ENCODE measurements at places on chromosomes 2 and 18.
A peak's percentile ranks its signal among the peaks of the same experiment; 100 is the strongest.

GRCh38 chr2:225434014-225434413, 34.5 kb downstream of the NYAP2 start:
- DNase-seq = no peak

DNA sequence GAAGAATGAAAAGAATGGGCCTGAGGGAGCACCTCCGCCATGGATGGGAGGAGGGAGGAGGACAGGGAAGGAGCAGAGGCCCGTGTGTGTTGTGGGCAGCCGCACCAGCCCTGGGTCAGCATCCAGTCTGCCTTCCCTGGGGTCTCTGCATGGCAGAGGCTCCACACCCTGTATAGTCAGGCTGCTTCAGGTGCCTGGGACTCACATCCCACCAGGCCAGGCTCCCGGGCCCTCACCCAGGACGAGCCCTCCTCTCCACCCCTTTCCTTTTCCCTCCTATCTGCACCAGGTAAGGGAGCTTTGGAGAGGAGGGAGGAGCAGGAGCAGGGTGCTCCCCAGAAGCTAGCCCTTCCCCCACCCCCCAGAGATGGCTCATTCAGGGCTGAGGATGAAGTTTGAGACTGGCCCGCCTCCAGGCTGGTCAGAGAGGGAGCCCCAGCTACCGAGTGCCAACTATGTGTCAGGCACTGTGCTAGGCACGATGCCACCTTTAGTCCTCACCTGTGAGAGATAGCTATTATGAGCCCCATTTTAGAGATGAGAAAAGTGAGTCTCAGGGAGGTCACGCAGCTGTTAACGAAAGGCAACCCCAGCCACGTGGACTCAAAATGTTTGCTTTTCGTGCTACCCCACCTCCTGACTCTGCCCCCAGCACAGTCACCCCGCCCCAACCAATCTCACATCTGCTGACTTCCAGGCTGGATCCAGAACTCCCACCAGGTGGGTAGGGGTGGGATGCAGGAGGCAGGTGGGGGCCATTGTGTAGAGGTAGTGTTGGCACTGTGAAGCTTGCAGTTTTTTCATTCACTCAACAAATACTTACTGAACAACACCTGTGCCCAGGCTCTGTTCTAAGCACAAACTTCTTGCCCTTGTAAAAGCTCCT, 242.1 kb downstream of the DYSF start:
- DNase-seq = no peak

GRCh38 chr2:139194546-139194945, 414.4 kb upstream of the NXPH2 start:
- no peak for DNase-seq

DNA sequence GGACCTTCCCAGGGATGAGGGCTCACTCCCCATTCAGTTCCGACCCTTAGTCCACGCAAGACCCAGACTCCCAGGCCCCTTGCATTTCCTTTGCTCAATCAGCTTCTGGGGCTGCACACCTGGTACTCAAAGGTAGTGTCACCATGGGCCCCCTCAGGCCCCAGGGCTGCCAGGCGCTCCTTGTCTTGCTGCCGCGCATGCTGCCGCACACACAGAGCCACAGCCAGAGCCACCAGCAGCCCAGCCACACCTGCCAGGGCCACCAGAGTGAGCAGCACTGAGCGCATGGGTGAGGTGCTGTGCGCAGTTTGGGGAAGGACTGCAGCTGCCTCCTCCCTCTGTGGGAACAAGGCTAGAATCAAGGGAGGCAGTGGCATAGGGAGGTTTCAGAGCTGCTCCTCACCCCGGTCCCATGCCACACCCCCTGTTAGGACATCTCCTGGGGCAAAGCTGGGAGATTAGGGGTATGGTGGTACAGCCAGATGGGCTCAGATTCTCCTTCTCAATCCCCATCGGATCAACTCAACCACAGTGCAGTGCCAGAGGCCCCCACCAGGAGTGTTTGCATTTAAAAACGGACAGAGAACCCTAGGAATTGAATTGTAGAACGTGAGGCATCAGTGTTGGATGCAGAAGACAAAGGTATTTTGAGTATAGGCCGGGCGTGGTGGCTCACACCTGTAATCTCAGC, 11.3 kb downstream of the PTPRN start:
- DNase-seq = no peak

DNA sequence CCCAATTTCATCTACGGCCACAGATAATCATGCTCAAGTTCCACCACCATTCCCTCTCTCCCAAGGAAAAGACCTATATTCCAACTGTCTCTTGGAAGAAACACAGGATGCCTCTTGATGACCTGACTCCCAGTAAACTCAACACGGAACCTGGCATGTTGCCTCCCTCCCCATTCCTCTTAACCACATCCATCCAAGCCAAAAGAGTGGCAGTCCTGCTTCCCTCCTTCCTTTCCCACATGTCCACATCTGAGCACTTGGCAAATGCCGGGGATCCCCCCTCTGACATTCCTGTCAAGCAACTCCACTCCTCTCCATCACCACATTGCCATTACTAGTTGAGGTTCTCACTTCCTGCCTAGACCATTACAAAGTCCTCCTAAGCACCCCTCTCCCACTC, 49.4 kb downstream of the PID1 start:
- DNase-seq = no peak

- DNase-seq = no peak
Measured at GRCh38 chr2:190802626-190803209, 77.9 kb upstream of the GLS start.

- DNase-seq = no peak
Measured at GRCh38 chr2:54526226-54526879, 70.2 kb downstream of the SPTBN1 start.

DNA sequence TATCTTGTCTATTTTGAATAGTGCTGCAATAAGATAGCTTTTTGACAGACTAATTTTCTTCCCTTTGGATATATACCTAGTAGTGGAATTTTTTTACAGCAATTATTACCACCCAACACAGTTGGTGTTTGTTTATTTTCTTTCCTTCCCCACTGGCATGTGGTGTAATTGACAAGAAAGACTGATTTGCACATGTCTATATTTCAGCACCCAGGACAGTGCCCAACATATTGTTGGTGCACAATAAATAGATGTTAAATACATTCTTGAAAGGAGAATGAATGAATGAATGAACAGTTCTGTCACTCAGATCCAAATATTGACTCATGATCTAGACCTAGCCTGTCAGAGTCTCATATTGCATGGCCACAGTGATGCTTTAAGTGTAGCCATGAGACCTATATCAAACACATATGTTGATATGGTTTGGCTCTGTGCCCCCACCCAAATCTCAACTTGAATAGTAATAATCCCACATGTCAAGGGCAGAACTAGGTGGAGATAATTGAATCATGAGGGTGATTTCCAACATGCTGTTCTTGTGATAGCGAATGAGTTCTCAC, 538.2 kb downstream of the NYAP2 start:
- DNase-seq = no peak

GRCh38 chr18:66167829-66168684, 417.2 kb downstream of the CDH7 start:
- DNase-seq = no peak

DNA sequence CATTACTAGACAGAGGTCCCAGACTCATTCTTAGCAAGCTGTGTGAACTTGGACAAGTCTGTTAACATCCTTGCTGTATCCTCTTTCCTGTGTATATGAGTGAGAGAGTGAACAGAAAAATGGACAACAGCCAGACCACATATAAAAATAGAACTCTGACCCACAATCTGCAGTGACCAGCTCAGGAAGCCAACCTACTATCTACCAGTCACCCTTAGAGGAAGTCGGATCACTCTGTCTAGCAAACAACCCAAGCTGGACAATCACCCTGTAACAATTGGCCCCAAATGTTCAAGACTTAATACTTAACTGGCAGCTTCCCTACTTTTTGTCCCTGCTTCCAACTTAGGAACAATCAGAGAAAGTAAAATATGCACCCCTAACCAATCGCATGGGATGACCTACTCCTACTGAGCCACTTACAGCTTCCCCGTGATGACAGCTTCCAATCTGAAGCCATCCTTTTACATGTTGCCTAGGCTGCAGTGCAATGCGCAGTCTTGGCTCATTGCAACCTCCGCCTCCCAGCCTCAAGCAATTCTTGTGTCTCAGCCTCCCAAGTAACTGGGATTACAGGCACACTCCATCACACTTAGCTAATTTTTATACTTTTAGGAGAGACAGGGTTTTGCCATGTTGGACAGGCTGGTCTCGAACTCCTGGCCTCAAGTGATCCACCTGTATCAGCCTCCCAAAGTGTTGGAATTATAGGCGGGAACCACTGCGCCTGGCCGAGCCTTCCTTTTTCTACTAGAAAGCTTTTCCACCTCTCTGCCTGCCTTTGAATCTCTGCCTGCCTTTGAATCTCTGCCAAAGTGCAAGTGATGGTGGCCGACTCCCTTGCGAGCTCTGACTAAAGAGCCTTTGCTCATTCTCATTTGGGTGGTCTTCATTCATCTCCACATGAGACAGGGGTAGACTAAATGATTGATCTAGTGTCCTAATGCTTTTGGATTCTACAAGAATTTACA, 158.3 kb upstream of the NDUFV2 start:
- no peak for DNase-seq

DNA sequence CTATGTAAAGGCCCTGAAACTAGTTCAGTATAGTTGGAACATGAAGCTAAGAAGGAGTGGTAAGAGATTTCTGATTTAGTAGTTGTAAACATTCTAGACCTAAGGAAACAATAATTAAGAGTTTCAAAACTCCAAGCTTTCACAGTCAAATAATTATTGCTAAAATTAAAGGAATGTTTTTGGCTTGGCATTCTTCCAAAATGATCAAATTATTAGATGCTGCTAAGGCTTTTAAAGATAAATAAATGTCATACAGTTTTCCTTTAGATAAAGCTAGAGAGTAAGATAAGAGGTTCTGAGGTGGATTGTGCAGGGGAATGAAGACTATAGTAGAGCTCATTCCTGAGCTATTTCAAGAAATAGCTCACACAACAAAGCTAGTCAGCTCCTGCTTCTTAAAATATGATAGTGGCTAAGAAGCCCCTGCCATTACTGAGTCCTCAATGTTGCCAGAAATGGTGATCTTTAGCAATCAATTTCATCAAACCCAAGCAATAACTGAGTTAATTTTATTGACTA, 45.3 kb downstream of the ZC3H15 start:
- no peak for DNase-seq

- no peak for DNase-seq
Measured at GRCh38 chr2:201167546-201167945, 15.4 kb upstream of the CASP10 start.

GRCh38 chr2:183530333-183530901, 406.2 kb downstream of the NUP35 start:
- no peak for DNase-seq

- no peak for DNase-seq
Measured at GRCh38 chr18:79639072-79639829, 40.4 kb upstream of the CTDP1 start.

DNA sequence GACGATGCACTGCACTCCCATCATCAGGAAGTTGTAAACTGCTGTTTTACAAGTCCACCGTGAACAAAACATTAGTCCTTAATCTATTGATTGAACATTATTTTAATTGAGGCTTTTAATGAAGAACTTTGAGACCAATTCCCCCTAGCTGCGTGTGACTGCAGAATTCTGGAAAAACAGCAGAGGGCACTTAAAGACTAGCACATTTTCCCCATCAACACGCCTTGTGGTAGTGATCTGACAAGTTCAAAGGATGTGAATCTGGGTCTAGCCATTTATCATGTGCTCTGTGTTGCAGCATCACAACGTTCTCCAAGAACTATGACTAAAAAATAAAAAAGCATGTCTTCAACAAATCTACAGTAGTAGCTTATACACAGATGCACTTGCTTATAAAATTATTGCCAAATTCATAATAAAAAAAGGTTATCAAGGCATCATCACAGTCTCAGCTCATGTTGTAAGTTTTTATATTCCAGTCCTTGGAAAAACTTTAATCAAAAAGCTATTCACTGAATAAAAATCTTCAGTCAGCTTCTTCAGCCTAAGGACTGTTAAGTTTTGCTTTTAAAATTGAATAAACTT, 35.8 kb downstream of the SKOR2 start:
- peak; percentile 21 for DNase-seq

- no peak for DNase-seq
Measured at GRCh38 chr18:35938562-35938961, 33.9 kb upstream of the RMP24 start.

GRCh38 chr2:238922435-238922834, 74.5 kb downstream of the TWIST2 start:
- DNase-seq = no peak

DNA sequence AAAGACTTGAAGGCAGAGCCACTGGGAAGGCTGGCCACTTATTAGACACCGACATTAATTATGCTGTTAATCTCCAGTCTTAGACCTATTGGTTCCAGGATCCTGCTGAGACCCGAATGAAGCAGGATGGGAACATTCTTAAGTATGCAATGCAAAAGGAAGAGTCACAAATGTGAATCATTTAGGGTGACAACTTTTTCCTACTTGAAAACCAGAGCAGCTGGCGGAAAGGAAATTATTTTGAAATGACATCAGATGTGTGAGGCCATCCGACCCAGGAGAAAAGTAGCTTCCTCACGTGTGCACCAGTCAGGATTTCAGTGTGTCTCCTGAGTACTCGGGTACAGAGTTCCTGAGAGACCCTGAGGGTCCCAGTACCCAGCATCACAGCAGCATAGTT, 222.9 kb upstream of the NCKAP5 start:
- DNase-seq = no peak

- DNase-seq = no peak
Measured at GRCh38 chr2:134320930-134321329, 67.1 kb downstream of the MGAT5 start.

GRCh38 chr2:205474741-205475415, 207.4 kb upstream of the NRP2 start:
- DNase-seq = no peak

GRCh38 chr2:120749506-120750431, 14.1 kb downstream of the GLI2 start:
- DNase-seq = peak; percentile 45

DNA sequence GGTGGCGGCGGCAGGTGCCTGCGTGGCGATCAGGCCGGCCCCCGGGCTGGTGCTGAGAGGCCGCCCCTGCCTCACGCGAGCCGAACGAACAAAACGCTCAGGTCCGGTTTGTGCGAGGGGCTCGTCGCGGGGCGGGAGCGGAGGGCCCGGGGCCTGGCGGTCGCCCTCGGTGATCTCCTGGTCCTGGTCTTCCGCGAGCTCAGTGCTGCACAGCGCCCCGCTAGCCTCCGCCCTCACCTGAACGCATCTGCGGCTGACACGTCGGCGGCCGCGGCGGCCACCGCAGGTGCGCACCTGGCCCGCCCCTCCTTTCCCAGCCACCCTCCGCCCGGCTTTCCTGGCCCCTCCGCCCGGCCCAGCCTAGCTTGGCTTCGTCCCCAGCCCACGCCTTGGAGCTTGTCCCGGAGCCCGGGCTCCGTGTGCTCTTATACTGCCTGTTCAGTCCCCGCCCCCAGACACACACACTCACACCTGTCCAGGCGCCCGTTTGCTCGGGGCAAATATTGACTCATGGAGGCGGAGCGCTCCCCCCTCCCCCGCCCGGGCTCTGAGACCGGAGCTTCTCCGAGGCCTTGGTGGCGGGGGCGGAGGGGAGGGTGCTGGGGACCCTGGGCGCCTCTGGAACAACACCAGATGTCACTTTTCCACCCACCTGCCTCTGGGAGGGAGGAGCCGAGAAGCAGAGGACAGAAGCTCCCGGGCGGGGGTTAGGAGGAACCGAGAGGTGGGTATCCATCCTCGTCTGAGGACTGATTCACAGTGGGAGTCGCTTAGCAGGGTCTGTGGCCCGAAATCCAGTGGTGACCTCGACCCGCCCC, 8.6 kb upstream of the CRYBA2 start:
- DNase-seq = peak; percentile 89

GRCh38 chr2:235433860-235434259, 60.0 kb upstream of the AGAP1 start:
- DNase-seq = no peak
